ENCODE measurements at places on chromosomes 3 and 15.

GRCh38 chr3:127975153-127976029 lies 60.4 kb downstream of the KBTBD12 start:
- DNase-seq = no peak

GRCh38 chr3:37074178-37074577 lies 80.9 kb downstream of the MLH1 start:
- DNase-seq = no peak

- DNase-seq = no peak
Measured at GRCh38 chr3:5255404-5256344, 68.2 kb downstream of the EDEM1 start.

DNA sequence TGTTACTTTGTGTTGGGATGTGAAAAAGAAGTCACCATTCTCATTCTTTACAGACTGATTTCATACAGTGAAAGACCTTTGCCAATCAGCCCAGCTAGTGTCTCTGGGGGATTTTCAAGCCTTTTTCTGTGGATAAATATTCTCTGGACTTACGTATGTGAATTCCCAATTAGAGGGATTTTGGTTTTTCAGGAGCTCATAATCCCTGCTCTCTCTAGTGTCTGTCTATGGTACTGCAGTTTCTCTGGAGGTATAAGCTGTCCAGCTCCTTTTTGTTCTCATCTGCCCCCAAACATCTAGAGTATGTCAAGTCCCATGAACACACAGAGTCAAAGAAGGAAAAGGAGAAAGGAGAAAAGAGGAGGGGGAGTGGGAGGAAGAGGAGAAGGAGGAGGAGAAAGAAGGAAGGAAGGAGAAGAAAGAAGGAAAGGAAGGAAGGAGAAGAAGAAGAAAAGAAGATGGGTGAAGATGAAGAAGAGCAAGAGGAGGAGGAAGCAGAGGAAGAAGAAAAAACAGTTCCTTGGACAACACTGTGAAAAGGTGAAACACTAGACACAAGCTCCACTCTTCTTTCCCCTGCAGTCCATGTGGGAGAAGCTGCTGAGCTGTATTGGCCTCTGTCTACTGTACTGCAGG lies 218.6 kb downstream of the GREM1 start:
- no peak for DNase-seq

DNA sequence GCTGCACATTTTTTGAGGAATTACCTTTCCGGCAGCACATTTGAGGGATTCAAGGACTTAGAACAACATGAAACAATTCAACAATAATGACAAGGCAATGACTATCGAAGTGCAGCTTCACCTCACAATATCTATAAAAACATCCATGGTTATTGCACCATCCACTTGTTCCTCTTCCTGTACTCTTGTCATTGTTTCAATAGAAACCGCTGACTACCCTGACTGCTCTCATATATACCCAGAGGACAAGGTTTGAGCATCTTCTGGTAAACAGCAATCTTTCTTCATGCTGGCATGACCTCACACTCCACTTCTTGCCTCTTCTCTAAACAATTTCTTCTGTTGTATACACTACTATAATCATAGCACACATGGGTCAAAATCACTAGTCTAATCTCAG lies 864.9 kb downstream of the FHIT start:
- no peak for DNase-seq

- no peak for DNase-seq
Measured at GRCh38 chr15:97994236-97994635, 33.7 kb downstream of the ARRDC4 start.

- DNase-seq = no peak
Measured at GRCh38 chr3:108100906-108101660, 10.3 kb upstream of the CD47 start.

DNA sequence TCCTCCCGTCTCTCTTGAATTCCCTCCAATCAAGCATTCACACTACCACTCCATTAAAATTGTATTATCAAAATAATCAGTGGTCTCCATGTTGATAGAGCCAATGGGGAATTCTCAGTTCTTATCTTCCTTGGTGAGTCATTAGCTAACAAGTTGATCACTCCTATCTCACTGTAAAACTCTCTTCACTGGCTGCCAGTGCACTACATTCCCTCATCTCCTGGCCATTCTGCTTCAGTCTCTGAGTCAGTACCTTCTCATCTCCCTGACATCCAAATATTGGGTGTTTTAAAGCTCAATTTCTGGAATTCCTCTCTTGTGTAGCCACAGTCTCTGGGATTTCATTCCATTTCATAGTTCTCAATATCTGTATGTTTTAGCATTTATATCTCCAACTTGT lies 175.2 kb downstream of the ALDH1A2 start:
- DNase-seq = no peak

GRCh38 chr15:91992945-91993344 lies 139.4 kb downstream of the SLCO3A1 start:
- DNase-seq = no peak

GRCh38 chr3:157406394-157406793 lies 30.3 kb upstream of the PTX3 start:
- DNase-seq = no peak

GRCh38 chr3:108669208-108669607 lies 79.7 kb downstream of the DZIP3 start:
- no peak for DNase-seq

- no peak for DNase-seq
Measured at GRCh38 chr3:185632996-185633395, 46.9 kb downstream of the SENP2 start.

DNA sequence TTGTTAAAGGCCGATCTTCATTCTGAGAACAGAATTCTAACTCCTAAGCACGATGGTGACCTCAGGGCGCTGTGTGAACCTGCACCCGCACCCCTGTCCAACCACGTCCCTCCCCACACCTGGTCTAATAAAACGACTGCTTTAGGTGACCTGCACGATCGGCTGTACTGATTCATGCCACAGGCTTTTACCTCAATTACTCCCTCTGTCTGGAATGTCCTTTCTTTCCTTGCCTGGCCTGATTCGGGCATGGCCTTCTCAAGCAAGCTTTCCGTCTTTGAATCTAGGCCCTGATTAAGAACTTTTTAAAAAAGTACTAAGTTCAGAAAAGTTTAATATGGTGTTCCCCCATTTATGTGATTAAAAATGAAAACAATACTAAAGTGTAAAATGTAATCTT lies 842 bp upstream of the U2SURP start:
- no peak for DNase-seq

- DNase-seq = no peak
Measured at GRCh38 chr3:120410116-120410515, 40.7 kb downstream of the FSTL1 start.

DNA sequence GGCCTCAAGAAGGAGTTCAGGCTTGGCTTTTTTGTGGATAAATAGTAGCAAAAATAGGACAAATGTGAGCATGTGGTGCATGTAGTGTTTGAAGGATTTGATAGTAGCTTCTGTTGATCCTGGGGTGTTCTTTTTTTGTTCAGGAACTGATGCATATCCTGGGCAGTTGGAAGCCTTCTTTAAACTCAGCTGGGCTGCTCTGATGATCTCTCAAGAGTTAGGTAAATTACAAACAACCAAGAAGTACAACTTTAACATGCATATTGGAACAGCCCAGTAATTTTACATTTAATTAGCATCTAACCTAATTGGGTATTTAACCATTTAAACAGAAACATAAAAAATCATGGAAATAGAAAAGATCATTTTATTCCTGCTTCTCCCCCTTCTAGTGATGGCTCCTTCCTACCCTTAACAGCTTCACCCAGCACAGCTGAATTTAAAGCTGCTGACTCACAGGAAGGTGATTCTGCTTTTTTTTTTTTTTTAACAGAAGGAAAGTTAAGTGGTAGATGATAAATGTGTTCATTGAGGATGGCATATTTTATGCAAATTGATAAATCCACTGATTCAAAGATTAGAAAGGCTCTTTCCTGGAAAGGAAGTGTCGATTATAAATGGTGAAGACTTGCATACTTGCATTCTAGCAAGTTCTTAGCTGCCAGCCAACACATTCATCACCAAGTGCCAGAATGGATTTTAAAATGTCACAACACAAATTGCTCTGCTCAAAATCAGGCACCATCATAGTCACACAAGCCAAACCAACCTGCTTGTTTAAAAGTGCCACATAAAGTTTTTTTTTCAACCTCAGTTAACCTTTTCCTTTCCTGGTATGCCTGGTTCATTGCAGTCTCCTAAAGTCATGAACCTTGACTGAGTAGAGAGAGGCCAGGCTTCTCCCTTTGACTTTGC lies 20.0 kb downstream of the SLC35G2 start:
- DNase-seq = no peak

- DNase-seq = no peak
Measured at GRCh38 chr15:59307165-59307537, 65.5 kb downstream of the MYO1E start.

DNA sequence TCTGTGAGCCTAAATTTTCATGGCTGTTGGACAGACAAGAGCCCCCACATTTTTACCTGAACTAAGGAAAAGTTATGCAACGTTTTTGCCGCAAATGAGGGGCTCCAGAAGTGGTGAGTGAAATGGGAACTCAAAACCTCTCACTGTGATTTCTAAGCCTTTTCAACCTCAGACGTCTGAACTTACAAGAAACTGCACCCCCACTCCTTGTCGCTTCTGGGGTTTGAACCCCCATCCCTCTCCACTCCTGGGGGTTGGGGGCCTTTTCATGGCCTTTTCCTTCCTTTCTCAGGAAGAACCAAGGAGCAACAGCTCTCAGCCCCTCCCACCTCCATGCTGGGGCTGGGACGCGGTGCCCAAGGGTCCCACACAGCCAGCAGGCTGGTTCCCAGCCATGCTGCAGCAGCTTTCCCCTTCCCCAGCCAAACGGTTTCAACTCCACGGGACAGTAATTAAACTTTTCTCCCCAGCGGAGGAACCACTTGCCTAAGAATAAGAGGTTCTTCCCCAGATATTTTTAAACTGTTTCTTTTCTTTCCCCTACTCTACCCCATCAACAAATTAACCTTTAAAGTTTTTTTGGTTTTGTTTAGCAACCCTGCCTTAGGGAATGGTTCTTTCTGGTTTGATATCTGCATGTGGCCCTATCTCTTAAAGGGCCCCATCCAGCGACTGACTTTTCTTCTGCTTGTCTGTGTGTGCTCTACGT lies 387.6 kb upstream of the CBLB start:
- no peak for DNase-seq

DNA sequence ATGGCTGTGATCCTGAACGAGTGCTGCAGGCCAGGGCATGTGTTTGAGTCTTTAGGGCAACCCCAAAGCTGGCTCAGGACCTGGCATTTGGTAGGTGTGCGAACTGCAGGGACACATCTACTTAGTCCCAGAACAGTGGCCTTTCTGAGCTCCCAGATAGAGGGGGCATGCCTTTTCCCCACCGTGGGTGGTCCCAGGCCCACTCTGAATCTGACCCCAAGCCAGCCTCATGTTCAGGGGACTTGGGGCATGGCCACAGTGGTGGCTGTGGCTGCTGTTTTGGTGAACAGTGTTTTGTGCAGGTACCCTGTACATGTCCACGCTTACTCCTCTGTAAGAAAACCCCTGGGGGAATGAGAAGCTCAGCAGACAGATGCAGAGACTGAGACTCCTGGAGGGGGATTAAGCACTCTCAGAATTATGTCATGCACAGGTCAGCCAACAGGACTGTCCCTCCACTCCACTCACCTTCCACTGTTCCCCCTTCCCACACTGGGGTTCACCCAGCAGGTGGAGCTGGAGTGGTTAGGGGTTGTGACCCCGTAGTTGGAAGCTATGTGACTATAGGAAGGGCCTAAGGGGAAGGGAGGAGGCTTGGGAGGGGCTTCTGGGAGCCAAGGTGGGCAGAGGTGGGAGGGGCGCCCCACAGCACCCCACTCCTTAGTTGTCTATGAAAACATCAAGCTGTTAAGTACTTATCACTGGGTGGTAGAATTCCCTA lies 16.4 kb downstream of the ESYT3 start:
- DNase-seq = no peak

DNA sequence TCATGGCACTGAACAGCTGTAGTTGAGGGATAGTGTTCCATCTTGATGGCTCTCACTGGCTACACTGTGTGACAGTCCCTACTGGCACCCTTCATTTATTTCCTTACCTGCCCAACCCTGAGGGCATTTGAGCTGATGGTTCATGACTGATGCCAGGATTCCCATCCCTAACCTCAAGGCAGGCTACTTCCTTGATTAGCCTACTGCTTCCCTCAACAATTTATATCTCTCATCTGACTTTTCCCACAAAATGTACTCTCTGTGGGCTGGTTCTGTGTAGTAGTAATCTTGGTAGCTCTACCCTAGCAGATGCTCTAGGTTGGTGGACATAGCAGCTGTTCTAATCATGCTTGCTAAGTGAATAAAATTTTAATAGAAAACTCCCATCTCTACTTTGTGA lies 106.0 kb downstream of the THRB start:
- no peak for DNase-seq

DNA sequence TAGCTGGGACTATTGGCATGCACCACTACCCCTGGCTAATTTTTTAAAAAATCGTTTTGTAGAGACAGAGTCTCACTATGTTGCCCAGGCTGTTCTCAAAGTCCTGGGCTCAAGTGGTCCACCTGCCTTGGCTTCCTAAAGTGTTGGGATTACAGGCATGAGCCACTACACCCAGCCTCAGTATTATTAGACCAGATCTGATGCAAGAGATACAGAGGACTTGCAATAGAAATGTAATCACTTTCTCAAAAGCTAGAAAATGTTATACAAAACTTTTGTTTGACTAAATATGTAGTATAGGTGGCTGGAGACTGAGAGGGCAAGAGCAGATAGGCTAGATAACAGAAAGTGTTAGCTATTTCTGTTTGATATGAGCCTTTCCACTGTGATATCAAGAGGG lies 531.9 kb downstream of the SOX2 start:
- DNase-seq = no peak

- no peak for DNase-seq
Measured at GRCh38 chr3:122930063-122930997, 97.2 kb downstream of the SEMA5B start.

DNA sequence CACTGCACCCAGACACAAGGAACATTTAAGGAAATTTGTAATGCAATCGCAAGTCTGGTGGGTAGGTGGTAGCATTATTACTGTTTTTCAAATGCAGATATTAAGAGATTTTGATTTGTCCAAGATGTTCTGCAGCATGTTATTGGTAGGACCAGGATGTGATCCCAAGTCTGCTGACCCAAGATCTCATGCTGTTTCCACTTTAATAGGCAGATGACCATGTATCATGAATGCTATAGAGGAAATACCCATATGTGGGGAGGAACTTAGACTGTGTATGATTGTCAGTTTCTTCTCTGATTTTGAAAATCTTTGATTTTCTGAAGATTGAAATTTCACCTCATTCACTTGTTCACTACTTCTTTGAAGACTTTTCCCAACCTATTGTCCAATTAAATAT lies 28.7 kb downstream of the ATP6V1A start:
- no peak for DNase-seq

GRCh38 chr3:86410587-86410986 lies 580.4 kb downstream of the VGLL3 start:
- no peak for DNase-seq

DNA sequence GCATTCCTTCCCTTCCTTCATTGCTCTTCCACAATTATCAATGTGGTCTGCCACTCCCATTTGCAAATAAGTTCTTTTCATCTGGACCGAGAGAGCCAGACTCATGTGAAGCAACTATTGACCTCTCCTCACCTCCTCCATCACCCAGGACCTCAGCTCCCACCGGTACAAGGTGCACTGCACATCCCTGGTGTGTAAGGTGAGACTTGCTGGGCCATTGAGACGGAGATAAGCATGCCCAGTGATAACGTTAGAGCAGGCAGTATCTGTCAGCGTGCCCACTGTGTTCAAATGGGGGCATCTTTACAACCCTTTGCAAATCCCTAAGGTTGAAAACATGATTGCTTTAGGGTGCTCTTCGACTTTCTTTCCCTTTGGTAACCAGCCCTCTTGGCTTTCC lies 154.8 kb downstream of the ADAMTS17 start:
- DNase-seq = no peak

Measured in NCI-H187 treated with DMSO at 0.1 percent for 48 hours (cell line).